ENCODE measurements at places on chromosomes 12 and 14.

DNA sequence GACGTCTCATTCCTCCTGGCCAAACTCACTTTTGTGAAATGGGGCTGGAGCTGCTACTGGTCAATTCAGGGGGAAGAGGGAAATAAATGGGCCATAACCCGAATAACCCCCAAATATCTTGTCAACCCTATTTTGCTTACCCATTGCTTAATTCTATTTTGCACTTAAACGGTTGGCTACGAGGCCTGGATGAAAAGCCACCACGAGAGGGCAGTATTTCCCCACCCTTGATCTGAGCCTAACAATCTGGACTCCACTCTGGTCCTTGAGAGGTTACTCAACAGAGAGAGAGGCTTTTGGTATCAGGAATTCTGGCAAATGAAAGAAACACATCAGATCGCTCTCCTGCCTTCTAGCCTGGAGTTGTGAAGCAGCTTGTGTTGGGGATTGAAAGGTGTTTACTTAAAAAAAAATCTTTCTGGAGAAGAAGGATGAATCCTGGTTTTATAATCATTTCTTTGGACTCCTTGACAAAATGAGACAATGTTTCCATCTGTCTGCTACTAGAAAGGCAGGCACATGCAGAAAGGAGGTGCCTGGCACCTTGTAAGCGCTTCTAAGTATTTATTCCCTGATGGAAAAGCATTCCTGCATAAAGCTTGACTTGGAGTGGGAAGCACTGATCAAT, 22.4 kb upstream of the FBXO21 start:
- DNase-seq = peak; percentile 91

GRCh38 chr14:105390849-105391500, 7.4 kb upstream of the TEX22 start:
- DNase-seq = no peak

- DNase-seq = peak; percentile 61
Observed at GRCh38 chr14:49940808-49941421, 48.0 kb downstream of the ARF6 start.

DNA sequence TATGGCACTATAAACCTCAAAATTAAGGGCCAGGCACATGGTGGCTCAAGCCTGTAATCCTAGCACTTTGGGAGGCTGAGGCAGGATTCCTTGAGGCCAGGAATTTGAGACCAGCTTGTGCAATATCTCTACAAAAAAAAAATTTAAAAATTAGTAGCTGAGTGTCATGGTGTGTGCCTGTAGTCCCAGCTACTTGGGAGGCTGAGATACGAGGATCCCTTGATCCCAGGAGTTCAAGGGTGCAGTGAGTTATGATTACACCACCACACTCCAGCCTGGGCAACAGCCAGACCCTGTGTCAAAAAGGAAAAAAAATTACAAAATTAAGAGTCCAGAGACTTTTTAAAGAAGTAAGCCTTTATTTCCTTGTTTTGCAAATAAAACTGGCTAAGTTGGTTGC, 1.8 kb upstream of the GCN1 start:
- no peak for DNase-seq

- DNase-seq = peak; percentile 20
Observed at GRCh38 chr14:87160989-87161388, 832.0 kb downstream of the GALC start.

- DNase-seq = no peak
Observed at GRCh38 chr12:19886639-19887064, 447.4 kb downstream of the AEBP2 start.

DNA sequence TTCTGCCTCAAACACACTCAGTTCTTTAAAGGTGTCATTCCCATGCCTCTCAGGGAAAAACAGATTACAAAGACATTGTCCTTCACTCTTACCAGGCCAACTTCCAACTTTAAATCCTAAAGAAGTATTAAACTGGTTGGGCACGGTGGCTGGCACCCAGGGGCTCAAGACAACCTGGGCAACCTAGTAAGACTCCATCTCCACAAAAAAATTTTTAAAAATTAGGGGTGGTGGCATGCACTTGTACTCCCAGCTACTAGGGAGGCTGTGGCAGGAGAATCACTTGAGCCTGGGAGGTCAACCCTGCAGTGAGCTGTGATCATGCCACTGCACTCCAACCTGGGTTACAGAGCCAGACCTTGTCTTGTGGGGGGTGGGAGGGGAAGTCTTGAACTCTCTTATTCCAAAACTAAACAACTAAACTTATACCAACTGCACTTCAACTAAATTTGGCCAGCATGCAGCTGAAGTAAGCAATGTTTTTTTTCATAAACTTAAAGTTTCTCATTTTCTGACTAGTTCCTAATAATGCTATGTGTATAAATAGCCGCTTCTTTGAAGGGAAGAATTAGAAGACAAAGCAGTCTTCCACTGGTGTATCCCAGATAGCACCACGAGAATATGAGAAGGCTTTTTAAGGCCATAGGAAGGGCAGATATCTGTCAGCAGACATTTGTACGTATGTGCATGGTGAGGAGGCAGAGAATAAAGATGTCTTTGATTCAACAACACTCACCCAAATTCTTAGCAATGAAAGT, 2.4 kb downstream of the SLC11A2 start:
- DNase-seq = no peak

DNA sequence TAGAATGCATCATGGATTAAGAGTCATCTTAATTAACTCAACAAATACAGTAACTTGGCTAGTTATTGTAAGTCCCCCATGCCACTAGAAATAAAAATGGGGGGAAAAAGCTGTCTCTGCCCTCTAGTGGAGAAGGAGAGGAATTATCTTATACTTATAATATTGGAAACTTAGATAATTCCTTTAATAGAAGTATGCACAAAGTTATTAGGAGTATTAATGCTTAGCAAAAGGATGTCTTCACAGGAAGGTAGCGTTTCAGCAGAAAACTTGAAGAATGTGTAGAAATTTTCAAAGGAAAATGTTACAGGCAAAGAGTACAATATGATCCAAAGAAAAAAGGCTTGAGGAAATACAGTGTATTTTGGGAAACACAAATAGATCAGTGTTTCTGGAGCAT, 19.8 kb downstream of the OR5AU1 start:
- DNase-seq = peak; percentile 62

GRCh38 chr12:100955139-100955538, 160.6 kb downstream of the ANO4 start:
- peak; percentile 10 for DNase-seq

All from GM03348 (cell line).